ENCODE measurements at places on chromosomes 2 and 18. TPM values are rescaled to one million over a fixed set of nuclear protein-coding genes. Genes with fewer than 3 reads are reported as not detected.
A peak's percentile ranks its signal among the peaks of the same experiment; 100 is the strongest.

DNA sequence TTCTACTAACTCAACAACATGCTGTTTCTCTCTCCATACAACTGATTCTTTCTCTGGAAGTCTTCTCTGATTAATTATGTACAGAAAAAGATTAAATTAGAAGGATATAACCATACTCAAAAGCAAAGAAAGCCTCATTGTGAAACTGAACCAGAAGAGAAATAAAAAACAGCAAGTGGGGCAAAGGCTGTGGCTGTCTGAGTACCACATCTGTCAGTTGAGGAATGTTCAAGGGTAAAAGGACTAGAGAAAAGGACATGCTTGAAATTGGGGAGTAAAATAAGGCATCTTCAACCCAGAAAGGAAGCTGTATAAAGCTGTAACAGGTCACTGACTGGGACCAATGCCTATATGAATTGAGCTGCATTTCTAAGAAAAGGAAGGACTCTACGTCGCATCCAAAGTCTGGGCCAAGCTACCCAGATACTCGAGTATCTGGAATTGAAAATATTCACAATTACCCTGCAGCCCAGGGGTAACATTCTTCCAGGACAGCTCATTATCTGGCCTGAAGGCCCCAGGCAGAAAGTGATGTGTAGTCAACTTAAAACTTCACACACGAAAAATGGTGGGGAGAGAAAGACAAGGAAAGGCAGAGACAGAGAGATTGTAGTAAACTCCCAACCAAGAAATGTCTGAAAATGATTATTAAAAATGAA, 356.0 kb upstream of the GALNT5 start:
- peak; percentile 41 for DNase-seq

The KIAA2012 gene
- total RNA-seq: not detected

DNA sequence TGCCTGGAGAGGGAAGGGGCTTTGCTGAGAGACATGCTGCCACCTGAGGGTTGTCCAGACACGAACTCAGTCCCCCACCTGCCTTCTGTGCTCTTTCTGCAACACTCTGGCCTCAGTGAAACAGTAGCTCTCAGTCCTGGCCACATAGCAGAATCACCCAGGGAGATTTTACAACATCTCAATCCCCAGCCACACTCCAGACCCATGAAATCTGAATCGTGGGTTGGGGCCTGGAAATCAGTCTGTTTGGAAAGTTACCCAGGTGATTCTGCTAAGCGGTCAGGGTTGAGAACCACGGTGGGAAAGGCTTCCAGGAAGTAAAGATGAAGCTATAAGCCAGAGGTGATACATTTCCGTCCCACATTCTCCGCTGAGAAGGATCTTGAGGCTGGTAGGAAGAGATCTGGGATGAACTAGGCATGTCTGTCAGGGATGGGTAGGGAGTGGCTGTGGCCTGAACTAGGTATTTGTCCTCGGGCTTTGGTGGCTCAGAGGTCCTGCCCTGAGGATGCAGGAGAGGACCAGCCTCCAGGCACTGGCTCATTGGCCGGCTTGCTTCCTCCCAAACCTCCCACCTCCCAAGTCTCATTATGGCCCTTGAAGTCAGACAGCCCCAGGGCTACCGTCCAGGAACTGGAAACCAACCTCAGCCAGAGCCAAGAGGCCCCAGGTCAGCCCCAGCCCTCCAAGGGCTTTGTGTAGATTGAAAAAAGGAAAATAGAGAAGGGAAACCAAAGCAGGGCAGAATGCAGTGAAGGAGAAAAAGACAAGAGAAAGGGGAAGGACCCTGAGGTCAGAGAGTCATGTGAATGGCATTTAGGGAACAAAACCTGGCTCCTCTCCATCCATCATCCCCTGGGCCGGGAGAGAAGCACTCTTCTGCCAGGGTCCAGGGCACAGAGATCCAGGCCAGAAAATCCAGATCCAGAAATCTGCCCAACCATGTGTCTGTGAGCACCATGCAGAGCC, 119.6 kb downstream of the ZFP36L2 start:
- DNase-seq: peak; percentile 51

The SRD5A2 gene
- total RNA-seq: not detected

DNA sequence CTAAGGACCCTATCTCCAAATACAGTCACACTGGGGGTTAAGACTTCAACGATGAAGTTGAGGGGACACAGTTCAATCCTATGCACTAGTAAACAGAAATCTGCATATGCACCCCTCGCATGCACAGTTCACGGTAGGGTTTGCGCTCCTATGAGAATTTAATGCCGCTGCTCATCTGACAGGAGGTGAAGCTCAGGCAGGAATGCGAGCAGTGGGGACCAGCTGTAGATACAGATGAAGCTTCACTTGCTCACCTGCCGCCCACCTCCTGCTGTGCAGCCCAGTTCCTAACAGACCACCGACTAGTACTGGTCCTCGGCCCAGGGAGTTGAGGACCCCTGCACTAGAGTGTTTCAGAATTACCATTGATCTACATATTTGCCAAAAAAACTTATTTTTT, 40.0 kb upstream of the FAHD2A start:
- no peak for DNase-seq

DNA sequence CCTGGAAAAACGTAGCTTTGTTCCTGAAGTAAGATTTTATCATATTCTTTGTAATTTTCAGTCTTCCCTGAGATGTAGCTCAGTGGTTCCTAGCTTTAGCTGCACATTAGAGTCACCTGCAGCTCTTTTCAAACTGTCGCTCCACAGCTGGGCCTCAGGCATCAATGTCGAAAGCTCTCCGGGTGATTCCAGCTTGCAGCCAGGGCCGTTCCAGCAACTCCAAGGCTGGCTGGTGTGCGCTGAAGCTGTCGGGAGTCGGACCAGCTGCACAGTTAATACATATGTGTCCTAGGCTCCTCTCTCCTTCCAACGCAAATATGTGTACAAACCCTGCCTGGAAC, 609 bp upstream of the ZNF2 start:
- no peak for DNase-seq

DNA sequence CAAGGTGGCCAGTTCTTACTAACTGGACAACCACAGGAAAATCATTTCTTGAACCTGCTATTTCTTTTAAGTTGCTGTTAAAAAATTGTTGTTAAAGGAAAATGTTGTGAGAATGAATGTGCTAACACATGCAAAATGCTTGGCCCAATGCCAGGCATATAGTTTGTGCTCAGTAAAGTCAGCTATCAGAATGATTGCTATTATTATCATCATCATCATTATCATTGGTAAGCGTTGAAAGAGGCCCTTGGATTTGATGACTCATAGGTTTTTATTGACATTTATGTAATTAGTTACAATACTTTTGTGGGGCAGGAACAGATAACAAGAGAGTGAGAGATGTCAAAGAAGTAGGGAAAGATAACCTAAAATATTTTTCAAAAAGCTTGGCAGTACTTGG, 394.2 kb upstream of the ZEB2 start:
- DNase-seq: no peak

GRCh38 chr2:205975082-205975949, 110.7 kb downstream of the INO80D start:
- no peak for DNase-seq

The DYSF gene
- total RNA-seq: 10.6 TPM

The COL4A3 gene
- total RNA-seq: 2.2 TPM

- no peak for DNase-seq
Observed at GRCh38 chr18:37533647-37534584, 31.7 kb downstream of the CELF4 start.

DNA sequence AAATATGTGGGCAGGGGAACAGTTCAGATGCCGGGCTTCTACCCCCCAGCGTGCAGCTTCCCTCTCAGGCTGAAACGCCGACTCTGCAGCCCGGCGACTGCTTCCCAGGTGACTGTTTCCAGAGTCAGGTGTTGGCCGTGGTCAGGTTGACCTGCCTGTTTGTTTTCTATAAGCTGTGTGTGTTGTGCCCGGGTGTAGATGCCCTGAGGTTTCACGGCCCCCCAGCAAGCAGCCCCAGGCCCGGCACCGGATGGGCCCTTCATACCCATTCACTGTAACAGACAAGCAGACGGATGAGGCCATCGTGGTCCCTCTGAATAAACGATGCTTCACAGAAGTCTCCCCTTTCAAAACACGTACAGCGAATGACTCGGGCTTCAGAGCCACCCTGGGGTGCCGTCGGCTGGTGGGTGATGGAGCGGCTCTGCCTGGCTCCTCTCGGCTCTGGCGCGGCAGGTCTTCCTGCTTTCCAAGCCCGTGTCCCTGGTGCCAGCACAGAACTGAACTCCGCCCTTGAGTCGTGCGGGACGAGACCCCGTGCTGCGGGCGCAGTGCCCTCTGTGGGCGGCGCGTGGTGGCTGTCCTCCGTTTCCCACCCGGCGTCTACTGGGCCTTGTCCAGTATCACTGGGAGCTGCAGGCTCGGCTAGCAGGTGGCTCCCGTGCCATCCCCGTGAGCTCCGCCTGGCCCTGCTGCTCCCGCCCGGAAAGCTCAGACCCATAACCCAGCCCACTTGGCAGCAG, 15.0 kb upstream of the KCNG2 start:
- DNase-seq: no peak

- DNase-seq: peak; percentile 39
Observed at GRCh38 chr2:169046440-169047151, 15.5 kb upstream of the ABCB11 start.

The CYP27A1 gene
- 2.0 TPM for total RNA-seq

DNA sequence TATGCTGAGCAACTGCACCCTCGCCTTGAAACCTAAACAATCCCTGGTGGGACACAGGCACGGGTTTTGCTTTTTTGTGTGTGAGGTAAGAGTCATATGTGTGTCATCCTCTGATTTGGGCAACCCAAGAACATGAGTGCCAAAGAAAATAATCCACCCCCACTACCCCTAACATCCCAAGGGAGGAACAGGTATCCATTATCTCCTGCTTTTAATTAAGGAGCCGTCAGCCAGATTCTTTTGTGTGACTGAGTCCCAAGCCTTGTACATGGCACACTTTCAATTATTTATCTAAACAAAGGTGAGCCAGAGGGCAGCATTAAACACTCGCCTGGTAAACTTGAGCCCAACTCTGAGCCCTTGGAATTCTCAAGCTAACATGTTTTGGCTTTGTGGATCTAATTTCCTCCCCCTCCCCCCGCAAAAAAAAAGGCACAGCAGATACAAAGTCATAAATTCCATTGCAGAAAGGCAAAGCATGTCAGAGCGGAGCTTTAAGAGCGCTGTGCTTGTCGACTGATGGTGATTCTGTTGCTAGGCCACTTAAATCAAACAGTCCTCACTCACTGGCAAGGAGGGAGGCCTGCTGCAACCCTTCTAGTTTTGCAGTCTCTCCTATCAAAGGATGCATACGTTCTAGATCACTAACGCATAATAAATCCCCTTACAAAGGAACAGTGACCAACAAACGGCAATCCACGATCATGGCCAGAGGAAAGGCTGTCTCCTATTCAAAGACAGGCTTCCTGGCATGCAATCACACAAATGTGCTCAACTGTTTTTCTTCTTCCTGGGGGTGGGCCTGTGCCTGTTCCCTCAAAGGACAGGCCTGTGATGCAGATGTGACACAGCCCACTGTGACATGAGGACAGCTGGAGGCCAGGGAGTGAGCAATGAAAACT, 143.5 kb upstream of the LMAN1 start:
- DNase-seq: no peak

DNA sequence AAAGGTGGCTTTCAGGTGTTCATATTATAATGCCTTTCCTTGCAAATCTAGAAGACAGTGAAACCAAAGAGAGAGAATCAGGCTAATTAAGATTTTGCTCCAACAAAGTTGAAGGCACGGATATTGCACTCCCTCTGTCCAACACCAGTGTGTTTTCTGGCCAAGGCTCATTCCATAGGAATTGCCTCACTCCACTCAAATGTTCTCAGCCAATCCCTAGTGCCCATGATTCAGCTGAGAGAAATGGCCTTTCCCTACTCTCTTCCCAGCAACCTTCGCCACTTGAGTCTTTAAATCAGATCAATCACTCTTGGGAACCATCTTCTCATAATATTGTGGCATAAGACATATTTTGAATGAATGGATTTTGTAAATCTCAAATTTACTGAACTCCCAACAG, 768.2 kb upstream of the ACVR2A start:
- DNase-seq: no peak

GRCh38 chr2:152715854-152716428, 1.3 kb downstream of the PRPF40A start:
- DNase-seq: peak; percentile 46

DNA sequence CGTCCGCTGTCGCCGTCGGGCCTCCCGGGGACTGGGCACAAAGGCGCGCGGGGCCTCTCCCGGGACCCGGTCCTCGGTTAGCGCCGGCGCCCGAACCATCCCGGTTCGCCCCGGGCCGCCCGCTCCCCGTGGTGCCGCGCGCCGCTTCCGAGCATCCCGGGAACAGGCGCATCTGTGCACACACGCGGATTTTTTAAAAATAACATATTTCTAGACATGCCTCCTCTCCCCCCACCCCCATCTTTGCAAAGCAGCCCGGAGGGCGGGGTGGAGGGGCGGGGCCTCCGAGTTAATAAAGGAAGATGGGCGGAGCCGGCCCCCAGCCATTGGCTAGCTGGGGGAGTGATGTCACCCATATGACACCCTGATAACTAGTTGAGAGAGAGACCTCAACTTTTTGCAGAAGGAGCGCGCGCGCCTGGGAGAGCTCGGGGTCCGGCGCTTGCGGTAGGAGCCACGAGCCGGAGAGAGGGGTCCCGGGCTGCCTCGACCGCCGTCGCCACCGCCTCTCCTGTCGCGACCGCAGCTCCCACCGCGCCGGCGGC, at the start of gene SOX11:
SOX11 (plus strand) TSS at position 400 of the 545 bp plus-strand sequence. CDS start 338 bp downstream, outside the sequence.
- no peak for DNase-seq

DNA sequence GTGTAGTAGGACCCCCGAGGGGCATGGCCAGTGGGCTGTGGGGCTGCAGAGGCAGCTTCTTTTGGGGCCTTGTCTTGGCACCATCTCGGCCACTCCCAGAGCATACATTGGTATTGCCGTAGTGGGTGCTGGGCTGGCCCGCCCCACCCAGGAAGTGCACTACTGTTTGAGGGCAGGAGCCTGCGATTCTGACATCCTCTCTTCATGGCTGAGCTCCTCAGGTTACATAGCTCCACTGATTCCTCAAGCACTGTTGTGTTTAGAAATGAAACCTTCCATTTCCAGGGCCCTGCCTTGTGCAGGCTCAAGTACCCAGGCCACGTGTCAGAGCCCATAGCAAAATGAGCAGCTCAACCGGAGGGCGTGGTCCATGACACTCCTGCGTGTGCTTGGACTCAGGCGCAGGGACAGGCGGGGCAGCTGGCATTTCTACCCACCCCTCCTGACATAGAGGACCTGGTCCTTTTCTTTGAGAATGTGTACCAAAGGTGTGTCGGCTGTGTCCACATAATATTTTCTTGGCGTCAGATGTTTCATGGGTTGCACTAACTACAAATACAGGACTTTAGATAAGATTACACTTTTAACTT, 67.9 kb downstream of the DGKD start:
- DNase-seq: peak; percentile 92

The LRRC30 gene
- total RNA-seq: not detected

The TCF23 gene
- not detected for total RNA-seq

The SEPTIN10 gene
- total RNA-seq: 119 TPM

- DNase-seq: no peak
Observed at GRCh38 chr2:32355976-32356680, 695 bp upstream of the BIRC6 start.

- DNase-seq: no peak
Observed at GRCh38 chr2:55901941-55902340, 21.6 kb downstream of the EFEMP1 start.

- DNase-seq: no peak
Observed at GRCh38 chr2:86397986-86398385, 43.2 kb upstream of the KDM3A start.

The CDC42EP3 gene
- total RNA-seq: 41.6 TPM

The LYPD1 gene
- total RNA-seq: 10.3 TPM

GRCh38 chr18:44229693-44230108, 451.0 kb upstream of the SETBP1 start:
- no peak for DNase-seq

- DNase-seq: no peak
Observed at GRCh38 chr2:74293191-74293991, 49.8 kb downstream of the SLC4A5 start.

The MROH2A gene
- total RNA-seq: 2.9 TPM
